ENCODE measurements at places on chromosomes 1 and 21. TPM values are rescaled to one million over a fixed set of nuclear protein-coding genes. Genes with fewer than 3 reads are reported as not detected.

- no peak for DNase-seq
Observed at GRCh38 chr1:55472784-55473183, 257.6 kb upstream of the USP24 start.

GUCA2B gene
- total RNA-seq = not detected

- peak; percentile 33 for DNase-seq
Observed at GRCh38 chr1:88935522-88936222, 44.3 kb upstream of the GTF2B start.

DNA sequence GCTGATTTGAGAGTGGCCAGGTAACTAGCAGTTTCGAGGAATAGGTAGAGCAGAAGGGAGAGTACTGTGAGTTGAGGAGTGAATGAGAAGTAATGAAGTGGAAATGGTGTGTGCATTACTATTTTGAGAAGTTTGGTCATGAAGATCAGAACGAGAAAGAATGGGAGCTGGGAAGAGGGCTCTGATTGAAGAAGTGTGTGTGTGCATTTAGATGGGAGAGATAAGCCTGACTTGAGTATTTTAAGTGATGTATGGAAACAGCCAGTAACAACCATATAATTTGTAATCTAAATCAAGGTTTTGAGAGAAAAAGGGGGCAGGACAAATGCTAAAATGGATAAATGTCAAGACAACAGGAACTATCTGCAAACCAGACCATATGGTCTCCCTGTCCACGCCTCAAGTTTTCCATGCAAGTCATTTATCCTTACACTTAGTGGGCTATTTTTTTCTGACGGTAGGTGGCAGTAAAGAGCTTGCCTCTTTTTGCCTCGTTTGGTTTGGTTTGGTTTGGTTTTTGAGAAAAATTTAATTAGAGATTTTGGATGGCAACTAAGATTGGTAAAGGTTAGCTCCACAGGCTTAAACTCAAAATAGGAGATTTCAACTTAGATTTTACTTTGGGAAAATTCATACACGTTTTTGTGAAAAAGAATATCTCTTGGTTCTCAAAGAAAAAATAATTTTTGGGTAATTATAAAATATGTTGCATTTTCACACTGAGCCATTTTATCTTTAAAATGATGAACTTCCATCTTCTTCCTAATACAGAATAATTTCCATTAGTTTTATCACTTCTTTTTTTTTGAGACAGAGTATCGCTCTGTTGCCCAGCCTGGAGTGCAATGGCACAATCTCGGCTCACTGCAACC, 9.5 kb upstream of the B3GALNT2 start:
- peak; percentile 68 for DNase-seq

GFI1 gene
- total RNA-seq = 0.11 TPM

- DNase-seq = no peak
Observed at GRCh38 chr1:89104147-89104546, 21.8 kb downstream of the GBP2 start.

DNA sequence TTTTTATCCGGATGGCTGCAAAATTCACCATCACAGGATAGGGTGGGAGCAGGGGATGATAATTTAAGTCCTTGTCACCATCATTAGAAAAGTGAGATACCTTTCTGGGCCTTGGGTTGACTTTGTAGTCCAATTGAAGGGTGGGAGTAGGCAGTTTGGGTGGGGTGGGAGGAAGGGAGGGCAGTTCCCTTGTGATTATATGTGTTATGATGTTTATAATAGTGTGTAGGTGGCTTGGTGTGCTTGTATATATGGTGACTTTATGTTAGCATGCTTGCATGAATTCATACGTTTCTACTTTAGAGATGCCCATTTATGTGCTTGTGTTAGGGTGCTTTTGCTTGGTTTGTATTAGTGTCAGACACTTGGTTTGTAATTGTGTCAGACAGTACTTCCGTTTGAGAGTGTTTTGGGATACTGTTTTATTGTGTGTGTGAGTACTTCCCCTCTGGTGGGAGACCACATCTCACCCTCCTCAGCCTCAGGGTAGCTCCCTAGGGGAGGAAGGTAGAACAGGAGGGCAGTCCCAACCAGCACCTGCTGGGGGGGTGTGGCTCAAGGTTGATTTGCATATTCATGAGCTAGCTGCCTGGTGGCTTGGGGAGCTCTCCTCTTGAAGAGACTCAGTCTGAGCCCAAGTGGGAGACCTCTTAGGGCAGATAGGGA, 6.3 kb upstream of the POU3F1 start:
- no peak for DNase-seq

- DNase-seq = no peak
Observed at GRCh38 chr1:111422546-111423391, 4.8 kb downstream of the OVGP1 start.

OR2M3 gene
- total RNA-seq = not detected

- no peak for DNase-seq
Observed at GRCh38 chr21:17688912-17689874, 76.5 kb upstream of the BTG3 start.

- DNase-seq = peak; percentile 27
Observed at GRCh38 chr1:155049651-155050559, 1.2 kb upstream of the ADAM15 start.

GRCh38 chr1:223248770-223249140, 105.7 kb upstream of the TLR5 start:
- no peak for DNase-seq

DNA sequence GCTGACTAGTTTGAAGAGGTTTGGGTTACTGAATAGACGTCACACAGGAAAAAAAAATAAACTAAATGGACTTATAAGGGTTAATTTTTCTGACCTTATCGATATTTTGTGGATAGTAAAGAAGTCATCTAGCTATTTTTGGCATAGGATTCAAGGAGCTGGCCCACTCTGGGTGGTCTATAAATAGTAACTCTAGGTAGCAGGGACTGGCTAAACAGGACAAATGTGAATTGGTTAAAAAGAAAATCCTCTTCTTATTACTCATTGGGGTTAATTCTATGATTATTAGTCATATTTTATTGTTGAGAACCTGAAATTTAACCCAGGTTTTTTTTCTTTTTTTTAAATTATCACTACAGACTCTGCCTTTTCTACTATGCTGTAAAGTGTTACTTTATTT, 61.7 kb downstream of the ATF6 start:
- peak; percentile 72 for DNase-seq

MROH9 gene
- not detected for total RNA-seq

Measured in LHCN-M2 (cell line).